ENCODE measurements at places on chromosomes 12 and 14.

- DNase-seq: no peak
Observed at GRCh38 chr14:74794947-74795346, 31.8 kb downstream of the YLPM1 start.

DNA sequence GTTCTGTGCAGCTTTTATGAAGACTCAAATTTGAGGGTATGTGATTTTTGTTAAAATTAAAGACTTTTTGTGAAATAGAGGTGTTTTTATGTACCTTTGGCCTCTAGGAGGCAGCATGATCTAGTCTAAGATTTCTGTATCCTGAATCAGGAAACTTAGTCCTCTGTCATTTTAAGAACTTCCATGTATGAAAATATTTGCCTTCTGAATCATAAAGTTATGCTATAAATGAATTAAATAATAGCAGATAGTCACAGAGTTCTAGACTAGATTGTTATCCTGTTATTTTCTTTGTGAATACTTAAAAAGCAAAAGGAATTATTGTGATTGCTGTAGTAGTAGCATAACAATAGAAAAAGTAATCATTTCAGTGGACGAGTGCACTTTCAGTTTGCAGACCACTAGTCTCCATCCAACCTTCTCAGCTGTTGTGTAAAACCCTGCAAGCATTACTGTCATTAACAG lies 56.3 kb downstream of the FGD4 start:
- DNase-seq: no peak

- no peak for DNase-seq
Observed at GRCh38 chr12:89889062-89889461, 180.4 kb upstream of the ATP2B1 start.

- no peak for DNase-seq
Observed at GRCh38 chr12:54723379-54724256, 75.5 kb upstream of the DCD start.

- no peak for DNase-seq
Observed at GRCh38 chr12:85273381-85274314, 6.4 kb upstream of the ALX1 start.

GRCh38 chr12:115440438-115440837 lies 756.5 kb upstream of the TBX3 start:
- no peak for DNase-seq

- no peak for DNase-seq
Observed at GRCh38 chr14:34014936-34015335, 64.1 kb upstream of the EGLN3 start.

DNA sequence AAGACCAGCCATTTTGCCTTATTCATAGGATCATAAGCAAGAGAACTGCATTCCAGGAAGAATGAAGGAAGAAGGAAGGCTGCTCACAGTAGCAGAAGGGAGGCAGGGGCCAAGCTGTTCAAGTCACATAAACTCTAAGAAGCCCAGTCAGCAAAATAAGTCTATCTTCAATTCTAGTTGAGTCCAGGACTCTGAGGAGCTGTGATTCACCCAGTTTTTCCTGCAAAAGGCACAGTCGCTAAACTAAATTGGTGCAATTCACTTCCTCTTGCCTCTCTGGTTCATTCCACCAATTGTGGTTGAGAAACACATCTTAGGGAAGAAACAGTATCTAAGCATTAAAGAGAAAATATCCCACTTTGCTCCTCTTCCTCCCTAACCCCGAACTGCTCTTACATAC lies 9.8 kb downstream of the ZNF641 start:
- DNase-seq: no peak

GRCh38 chr12:128425666-128426331 lies 158.8 kb downstream of the TMEM132C start:
- no peak for DNase-seq

GRCh38 chr12:44029194-44029593 lies 193.3 kb downstream of the TMEM117 start:
- DNase-seq: no peak

DNA sequence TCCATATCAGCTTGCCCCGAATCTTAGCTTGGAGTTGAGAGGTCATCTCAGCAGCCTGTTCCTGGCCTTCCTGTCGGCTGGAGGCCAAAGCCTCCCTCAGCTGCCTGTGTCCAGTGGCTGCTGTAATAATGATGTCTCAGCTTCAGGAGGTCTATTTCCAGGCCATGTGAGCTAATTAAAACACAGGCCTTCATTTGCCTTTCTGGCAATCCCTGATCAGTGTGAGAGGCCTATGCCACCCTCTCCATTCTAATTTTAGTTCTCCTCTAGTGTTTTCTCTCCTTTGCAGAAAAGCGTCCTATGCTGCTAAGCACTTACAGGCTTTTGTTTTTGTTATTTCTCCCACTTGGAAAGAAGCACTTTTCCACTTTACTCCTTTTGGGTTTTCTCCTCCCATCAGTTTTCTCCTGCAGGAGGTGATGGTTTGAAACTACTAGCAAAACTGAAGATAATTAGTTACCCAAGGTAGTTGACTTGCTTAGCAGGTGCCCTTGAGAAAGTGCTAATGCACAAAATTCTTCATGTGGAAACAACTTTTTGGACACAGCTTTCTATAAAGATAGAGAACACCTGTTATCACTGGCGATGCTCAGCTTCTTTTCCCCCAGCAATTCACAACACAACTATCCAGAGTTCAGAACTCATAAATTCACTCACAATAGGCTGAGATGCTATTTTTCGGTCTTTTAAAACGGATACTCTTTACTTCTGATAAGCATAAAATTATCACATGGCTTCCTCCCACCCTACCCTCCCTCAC lies 255.3 kb upstream of the GARIN6 start:
- no peak for DNase-seq

DNA sequence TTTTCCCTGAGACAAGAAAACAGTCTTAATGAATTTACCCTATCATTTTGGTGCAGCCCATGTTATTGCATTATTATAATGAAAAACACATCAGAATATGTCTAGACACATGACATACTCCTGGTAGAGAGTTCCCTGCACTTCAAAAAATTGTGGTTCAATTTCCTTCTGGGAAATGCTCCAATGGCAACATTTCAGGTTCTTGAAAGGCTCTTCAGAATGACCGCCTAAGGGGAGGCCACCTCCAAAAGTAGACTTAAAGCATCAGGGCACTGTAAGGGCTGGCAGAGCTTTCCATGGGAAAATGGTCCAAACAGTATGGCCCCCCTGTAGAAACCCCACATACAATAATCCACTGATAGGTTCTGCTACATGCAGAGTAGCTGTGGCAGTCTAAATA lies 110.7 kb downstream of the SLC25A21 start:
- no peak for DNase-seq
